Activated CD8-positive, alpha-beta T cell treated with anti-CD3 and anti-CD28 coated beads for 36 hours (primary cell): ENCODE measurements at places on chromosomes 13 and 19.

GRCh38 chr13:46192412-46192811 is 10.4 kb upstream of the LCP1 start:
- no peak for DNase-seq

DNA sequence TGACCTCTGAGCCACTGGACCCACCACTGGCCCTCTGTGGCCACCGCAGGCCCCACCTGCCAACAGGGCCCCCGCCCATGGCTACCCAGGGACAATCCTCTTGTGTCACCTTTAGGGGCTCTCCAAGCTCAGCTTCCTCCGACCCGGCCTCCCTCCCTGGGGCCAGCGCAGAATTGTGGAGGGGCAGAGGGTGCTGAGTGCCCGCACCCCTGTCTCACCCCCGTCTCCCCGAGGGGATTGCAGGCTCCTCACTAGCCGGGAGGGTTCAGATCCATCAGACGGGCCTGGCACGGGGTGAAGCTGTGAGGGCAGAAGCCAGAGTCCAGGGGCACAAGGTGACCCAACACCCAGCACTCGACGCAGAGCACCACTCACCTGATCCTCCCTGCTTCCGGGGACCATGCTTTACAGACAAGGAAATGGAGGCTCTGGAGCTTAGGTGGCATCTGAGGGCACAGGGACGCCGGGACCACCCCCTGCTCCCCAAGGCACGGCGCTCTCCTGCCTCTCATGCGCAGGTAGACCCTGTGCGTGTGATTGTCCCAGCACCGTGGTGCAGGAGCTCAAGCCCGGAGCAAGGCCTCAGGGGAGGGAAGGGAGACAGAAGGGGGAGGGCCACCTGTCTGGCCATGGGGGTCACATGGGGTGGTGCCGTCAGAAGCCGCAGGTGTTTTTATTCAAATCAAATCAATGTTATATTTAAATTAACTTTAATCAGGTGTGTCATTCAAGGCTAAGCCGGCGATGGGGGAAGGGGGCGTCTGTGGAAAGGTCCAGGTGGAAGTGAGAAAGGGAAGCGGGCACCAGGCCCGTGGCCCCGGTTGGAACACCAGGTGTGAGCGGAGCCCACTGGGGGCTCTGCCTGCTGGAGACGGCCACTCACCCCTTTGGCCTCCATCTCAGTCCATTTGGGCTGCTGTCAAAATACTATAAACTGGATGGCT is 21.6 kb upstream of the SPACA7 start:
- DNase-seq, result no peak

DNA sequence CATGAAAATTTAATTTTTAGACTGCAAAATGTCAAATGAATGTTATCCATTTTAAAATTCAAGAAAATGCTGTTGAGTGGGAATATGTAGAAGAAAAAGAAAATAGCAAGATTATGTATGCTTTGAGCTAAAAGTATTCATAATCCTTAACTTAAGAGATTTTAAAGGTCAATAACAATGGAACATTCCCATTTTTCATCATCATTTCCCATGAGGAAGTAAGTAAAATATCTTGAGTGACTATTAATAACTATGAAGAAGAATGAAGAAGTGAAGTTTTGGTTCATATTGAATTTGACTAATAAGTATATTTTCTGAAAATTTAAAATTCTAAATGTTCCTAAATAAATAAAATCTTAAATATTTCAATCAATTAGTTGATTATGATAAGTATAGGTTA is 273.4 kb downstream of the DACH1 start:
- DNase-seq, result no peak

- no peak for DNase-seq
These were observed 197.0 kb downstream of the COL4A1 start for GRCh38 chr13:110109910-110110309.

- no peak for DNase-seq
These were observed 4.1 kb upstream of the IGSF23 start for GRCh38 chr19:44609219-44609618.

- DNase-seq, result no peak
These were observed 73.1 kb upstream of the MTIF3 start for GRCh38 chr13:27523346-27524073.

DNA sequence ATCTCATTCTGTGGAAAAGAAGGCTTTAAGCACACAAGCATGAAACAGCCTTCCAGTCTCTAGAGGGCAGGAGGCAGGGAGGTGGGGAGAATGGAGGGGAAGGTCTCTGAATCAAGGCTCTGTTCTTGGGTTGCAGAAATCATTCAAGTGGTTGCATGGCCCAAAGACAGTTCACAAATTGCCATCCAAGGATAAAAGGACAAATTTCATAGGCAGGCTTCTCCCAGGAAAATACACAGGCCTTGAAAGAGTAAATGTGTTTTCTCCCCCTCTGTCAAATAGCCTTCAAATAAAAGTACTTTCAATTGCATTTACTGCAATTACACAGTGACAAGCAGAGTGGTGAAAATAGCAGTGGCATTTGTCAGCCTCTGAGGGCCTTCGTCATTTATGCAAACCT is 450.8 kb downstream of the DCT start:
- DNase-seq, result no peak
